ENCODE measurements at places on chromosomes 6 and 20.

GRCh38 chr6:149054559-149055194 is 262.8 kb upstream of the TAB2 start:
- no peak for DNase-seq

- peak; percentile 60 for DNase-seq
Observed at GRCh38 chr6:30769088-30769852, 24.9 kb upstream of the IER3 start.

- peak; percentile 46 for DNase-seq
Observed at GRCh38 chr20:21235484-21236445, 67.4 kb upstream of the XRN2 start.

- no peak for DNase-seq
Observed at GRCh38 chr6:78836598-78836997, 30.8 kb upstream of the IRAK1BP1 start.

DNA sequence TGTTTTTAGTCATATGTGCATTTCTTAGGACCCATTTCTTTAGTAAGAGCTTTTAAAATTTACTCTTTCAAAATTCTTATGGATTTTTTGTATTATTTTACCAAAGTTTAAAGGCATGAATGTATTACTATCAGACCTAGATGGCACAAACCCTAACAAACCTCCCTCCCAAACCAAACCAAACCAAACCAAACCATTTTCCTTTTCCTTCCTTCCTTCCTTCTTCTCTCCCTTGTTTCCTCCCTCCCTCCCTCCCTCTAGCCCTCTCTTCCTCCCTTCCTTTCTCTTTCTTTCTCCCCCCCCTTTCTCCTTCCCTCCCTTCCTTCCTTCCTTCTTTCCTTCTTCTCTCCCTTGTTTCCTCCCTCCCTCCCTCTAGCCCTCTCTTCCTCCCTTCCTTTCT is 1001.8 kb upstream of the CITED2 start:
- DNase-seq, result no peak

- no peak for DNase-seq
Observed at GRCh38 chr20:31666258-31667042, 28.7 kb downstream of the COX4I2 start.

- no peak for DNase-seq
Observed at GRCh38 chr6:33949877-33950435, 146.2 kb upstream of the MLN start.

DNA sequence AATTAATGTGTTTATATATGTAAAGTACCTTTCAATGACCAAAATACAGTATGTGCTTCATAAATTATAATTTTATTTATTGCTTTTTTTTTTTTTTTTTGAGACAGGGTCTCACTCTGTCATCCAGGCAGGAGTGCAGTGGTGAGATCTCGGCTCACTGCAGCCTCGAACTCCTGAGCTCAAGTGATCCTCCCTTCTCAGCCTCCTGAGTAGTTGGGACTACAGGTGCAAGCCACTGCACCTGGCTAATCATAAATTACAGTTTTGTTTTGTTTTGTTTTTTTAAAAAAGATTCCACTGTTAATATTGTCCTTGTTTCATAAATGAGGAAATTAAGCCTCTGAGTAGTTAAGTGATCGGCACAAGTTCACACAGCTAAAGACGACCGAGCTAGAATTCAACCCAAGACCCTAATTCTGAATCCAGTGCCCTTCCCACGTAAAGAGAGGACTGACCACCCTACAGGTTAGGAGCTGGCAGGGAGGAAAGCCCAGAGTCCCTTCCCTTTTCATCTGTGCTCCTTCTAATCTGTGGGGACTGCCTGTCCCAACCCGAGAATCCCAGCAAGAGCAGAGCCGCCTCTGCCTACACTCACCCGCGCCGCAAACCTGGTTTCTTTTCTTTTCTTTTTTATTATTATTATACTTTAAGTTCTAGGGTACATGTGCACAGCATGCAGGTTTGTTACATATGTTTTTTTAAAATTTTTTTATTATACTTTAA is 8.5 kb upstream of the GDF5 start:
- DNase-seq, result no peak

- no peak for DNase-seq
Observed at GRCh38 chr6:86856937-86857563, 80.3 kb upstream of the HTR1E start.

- DNase-seq, result no peak
Observed at GRCh38 chr6:84136364-84137050, 90.9 kb downstream of the CEP162 start.

GRCh38 chr6:27183060-27183832 is 64.3 kb upstream of the PRSS16 start:
- no peak for DNase-seq

DNA sequence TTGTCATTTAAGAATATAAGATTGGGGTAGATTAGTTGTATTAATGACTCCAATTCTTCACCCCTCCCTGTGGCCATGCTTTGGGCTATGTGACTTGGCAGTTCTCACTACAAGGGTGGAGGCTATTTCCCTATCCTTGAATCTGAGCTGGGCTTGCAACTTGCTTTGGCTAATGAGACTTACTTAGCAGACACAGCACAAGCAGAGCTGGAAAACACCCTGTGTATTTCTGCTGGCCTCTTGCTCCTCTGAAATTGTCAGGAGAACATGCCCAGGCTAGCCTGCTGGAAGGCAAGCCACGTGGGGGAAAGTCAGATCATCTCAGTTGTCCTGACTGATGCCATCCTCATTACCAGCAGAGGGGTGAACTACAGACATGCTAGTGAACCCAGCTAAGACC is 126.5 kb upstream of the HDGFL1 start:
- DNase-seq, result no peak

DNA sequence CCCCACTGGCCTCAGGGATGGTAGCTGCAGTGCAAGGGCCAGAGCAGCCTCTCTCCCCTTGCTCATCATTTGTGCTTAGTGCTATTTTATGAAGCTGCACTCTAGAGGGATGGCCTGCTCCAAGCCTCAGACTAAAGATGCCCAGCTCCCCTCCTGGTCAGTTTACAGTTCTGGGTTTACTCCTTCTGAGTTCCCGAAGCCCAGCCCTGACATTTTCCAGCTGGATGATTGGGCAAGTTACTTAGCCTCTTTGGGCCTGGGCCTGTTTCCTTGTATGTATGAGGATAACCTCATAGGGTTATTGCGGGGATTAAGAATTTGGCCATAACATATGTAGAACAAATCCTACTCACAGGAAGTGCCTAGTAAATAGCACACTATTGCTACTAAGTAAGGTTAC is 31.8 kb upstream of the EMILIN3 start:
- DNase-seq, result no peak

DNA sequence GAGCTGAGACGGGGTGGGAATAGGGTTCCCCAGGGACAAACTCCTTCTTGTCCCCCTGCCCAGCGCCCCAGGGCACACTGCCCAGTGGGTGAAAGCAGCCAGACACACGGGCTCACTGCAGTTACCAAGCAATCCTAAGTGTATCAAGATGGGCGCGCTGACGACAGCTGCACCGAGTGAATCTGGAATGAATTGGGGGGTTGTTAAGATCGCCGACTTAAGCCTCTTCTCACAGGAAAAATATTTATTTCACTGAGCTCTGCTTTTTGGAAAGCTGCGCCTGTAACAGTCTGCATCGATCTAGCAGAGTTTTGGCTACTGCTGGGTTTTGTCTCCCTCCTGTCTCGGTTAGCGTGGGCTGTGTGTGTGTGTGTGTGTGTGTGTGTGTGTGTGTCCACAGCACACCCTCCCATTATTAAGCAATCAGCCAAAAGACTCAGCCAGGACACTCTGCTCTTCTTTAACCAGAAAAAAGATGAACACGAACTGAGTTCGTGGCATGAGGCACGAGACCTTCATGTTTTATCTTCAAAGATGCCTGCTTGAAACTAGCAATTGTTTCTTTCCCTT is 35.9 kb downstream of the RIPOR3 start:
- no peak for DNase-seq

- no peak for DNase-seq
Observed at GRCh38 chr20:53468587-53468986, 125.1 kb downstream of the ZNF217 start.

- DNase-seq, result no peak
Observed at GRCh38 chr6:161418463-161418945, 144.6 kb upstream of the AGPAT4 start.

DNA sequence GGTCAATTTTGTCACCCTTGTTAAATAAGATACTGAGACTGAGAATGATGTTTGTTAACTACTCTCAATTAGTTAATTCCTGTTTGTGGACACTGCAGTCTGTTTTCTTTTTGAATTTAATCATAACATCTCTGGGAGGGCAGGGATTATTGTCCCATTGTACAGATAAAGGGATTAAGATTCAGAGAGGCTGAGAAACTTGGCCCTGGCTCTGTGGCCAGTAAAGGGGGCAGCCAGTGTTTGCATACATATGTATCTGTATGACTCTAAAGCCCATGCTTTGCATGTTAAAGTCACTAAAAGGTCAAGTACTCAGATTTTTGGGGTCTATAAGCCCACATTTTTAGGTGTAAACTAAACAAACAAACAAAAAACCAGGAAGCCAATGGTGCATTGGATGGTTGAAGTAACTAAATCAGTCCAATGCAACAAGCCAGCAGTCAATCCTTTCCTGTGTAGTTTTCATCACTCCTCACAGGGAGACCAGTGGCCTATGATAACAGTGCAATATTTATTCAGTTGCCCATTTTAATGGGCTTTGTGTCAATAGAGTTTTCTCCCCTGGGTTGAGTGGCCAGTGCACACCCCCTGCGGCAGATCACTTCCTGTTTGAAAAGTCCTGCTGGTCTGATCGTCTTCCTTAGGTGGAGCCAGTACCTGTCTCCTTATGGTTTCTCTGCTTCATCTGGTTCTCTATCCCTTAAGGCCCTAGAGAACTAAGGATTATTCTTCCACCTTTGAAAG is 106.7 kb downstream of the SLX4IP start:
- DNase-seq, result no peak

GRCh38 chr6:37809197-37809543 is 10.4 kb upstream of the ZFAND3 start:
- DNase-seq, result no peak

GRCh38 chr20:57985278-57985677 is 243.2 kb downstream of the ANKRD60 start:
- DNase-seq, result no peak

GRCh38 chr20:16758454-16759180 is 10.5 kb downstream of the OTOR start:
- DNase-seq, result no peak

DNA sequence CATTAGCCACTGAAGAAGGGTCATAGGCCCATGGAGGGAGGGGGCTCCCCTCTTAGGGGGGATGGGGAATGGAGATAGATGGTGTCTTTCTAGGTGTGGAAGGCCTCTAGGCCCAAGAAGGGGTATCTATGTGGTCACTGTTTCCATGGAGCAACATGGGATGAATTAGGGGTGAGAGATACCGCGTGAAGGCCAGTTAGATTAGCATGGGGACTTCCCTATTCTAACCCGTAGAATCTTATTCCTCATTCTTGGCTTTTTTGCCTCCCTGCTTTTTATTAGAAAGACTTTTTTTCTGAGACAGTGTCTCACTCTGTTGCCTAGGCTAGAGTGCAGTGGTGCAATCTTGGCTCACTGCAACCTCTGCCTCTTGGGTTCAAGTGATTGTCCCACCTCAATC is 3.2 kb downstream of the RAB44 start:
- no peak for DNase-seq

GRCh38 chr6:74715355-74716085 is 490.3 kb downstream of the COL12A1 start:
- DNase-seq, result no peak

GRCh38 chr6:27839626-27840475 is 72.3 kb downstream of the OR2B2 start:
- DNase-seq, result no peak

- DNase-seq, result no peak
Observed at GRCh38 chr6:169171951-169172350, 81.7 kb downstream of the THBS2 start.

- DNase-seq, result no peak
Observed at GRCh38 chr6:89679215-89680120, 40.9 kb upstream of the LYRM2 start.

DNA sequence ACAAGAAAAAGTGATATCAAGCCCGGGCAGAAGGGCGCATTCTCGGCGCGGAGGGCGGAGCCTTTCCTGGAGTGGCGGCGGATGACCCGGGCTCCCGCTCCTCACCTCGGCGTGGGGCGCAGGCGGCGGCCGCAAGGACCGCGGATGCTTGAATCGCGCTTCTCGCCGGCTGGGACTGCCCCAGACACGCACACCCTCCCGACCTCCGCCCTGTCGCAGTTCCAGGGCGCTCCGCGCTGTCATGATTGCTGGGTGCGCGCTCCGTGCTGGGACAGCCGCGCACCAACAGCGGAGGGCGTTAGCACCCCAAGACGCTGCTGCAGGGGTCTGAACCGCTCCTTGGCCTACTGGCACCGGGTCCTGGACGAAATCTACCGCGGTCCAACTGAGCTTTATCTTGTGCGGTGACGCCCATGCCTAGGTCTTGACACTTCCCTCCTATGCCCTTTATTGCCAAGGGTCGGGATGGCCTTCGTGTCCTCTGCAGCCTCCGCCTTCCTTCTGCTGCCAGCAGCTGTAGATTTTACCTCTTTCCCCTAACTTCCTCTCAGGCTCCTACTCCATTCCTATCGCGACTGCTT is 43.3 kb downstream of the IRAK1BP1 start:
- DNase-seq, result no peak

DNA sequence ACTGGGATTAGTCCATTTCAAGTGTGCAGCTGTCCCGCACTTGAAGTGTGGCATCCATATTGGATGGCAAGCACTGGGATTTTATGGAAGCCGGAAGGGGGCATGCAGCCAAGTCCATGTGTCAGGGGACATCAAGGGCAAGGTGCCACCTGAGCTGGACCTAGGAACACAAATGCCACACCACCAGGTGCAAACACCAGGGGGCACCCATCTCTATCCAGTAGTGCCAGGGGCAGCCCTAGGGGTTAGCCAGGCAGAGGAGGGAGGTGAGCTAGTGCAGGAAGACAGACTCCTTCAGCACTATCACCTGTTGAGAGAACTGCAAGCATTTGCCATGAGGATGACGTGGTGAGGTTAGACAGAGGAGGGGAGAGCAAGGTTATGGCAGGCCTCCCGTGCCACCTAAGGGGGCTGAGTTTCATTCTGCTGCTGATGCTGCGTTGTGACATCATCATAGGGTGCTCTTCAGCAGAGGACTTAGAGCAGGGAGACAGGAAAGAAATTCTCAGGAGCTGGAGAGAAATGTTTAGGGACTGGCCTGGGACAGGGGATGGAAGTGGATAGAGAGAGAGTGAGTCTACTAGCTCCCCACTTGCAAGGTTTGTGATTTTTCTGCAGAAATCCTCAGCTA is 192.6 kb upstream of the SLC24A3 start:
- no peak for DNase-seq

GRCh38 chr20:62500237-62500864 is 24.6 kb upstream of the GATA5 start:
- DNase-seq, result peak; percentile 76
